ENCODE measurements at places on chromosomes 12 and 14. TPM values are rescaled to one million over a fixed set of nuclear protein-coding genes. Genes with fewer than 3 reads are reported as not detected.

KRT77 gene
- polyA plus RNA-seq, result not detected

- DNase-seq, result no peak
These were observed 31.7 kb upstream of the SLC38A2 start for GRCh38 chr12:46404225-46404631.

GRCh38 chr12:23834076-23834475 is 115.4 kb downstream of the SOX5 start:
- no peak for DNase-seq

- DNase-seq, result no peak
These were observed 1145.7 kb downstream of the VRK1 start for GRCh38 chr14:97942921-97943320.

DNA sequence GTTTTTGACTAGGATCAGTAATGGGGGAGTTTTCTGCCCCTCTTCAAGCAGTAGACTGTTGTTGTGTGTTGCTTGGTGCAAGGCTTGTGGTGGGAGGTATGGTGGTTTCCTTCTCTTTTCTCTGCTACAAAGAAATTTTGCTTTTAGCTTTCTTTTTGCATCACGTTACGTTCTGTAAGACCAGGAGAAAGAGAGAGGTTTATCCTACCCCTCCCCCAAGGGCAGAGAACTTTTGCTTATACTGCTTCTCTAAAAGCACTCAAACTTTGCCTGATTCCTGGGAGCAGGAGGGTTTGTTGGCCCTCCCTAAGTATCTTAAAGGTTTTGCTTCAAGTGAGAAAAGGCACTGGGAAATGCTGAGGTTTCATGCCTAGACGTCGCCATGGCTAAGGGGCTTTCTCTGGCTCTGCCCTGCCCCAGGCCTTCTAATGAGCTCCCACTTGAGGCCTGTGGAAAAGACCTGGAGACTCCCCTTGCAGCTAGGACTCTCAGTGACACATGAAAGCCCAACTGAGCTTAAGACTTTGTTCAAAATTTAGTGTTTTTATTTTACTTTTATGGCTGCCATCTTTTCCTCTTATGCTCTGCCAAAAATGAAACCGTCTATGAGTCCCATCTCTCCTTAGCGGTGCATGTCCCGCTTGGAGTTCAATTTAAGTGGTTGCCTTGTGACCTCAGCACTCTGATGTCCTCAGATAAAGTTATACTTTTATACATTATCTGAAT is 49.2 kb downstream of the EIF2S3B start:
- DNase-seq, result no peak

GRCh38 chr12:47302111-47302671 is 222.4 kb upstream of the AMIGO2 start:
- no peak for DNase-seq

KLHDC1 gene
- 17.3 TPM for polyA plus RNA-seq

TMEM132C gene
- 2.0 TPM for polyA plus RNA-seq

GRCh38 chr12:12806784-12807516 is 6.2 kb upstream of the DDX47 start:
- no peak for DNase-seq

DNA sequence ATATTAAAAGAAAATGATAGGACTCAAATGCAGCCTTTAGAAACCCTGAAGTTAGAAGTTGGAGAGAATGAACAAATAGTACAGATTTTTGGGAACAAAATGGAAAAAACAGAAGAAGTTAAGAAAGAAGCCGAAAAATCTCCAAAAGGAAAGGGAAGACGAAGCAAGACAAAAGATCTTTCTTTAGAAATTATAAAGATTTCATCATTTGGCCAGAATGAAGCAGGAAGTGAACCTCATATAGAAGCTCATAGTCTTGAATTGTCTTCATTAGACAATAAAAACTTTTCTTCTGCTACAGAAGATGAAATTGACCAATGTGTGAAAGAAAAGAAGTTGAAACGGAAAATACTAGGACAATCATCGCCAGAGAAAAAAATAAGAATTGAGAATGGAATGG is 31.4 kb upstream of the TOMM20L start:
- DNase-seq, result no peak
